ENCODE measurements at places on chromosomes 11 and 22. TPM values are rescaled to one million over a fixed set of nuclear protein-coding genes. Genes with fewer than 3 reads are reported as not detected.
A peak's percentile ranks its signal among the peaks of the same experiment; 100 is the strongest.

Gene POU2AF1
- 0.16 TPM for total RNA-seq

Gene LAMTOR1
- total RNA-seq: 71.3 TPM

Gene PRR33
- not detected for total RNA-seq

Gene GRM5
- not detected for total RNA-seq

Gene TSSK2
- not detected for total RNA-seq

Gene TMEM121B
- 0.07 TPM for total RNA-seq

DNA sequence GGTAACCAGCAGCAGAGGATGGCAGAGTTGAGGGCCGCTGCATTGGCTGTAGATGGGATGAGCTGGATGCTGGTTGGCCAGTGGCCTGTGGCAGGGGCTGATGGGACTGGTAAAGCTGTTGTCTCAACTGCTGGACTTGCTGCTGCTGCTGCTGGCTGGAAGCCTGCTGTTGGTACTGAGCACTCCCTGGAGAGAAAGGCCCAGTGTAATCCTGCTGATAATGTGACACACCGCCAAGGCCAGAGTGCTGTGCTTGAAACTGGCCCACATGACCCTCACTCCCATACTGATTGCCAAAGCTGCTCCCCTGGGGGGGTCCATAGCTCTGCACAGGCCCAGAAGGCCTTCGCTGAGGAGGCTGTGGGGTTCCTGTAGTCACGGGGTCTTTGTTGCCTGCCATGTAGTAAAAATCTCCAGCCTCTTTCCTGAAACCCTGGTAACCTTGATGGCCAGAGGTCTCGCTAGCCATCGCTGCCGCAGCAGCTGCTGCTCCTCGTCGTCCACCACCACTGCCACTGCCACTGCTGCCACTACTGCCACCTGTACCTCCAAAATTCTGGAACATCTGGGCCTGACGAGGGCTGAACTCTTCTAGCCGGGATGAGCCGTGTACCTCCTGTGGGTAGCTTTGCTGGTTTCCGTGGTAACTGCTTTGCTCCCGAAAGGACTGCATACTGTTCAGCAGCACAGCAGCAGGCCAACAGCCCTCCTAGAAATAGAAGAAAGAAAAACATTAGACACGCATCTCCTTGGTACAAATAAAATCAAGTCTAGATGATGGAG lies 55.6 kb downstream of the TCF20 start:
- H3K27me3 ChIP-seq: no peaks in the 10 kb centered on the region
- DNase-seq: no peak
- peaks cover 53% of the 10 kb centered on the region for H3K36me3 ChIP-seq
- peaks cover 6% of the 10 kb centered on the region for H3K4me1 ChIP-seq
- H3K27ac ChIP-seq: no peak overlapping the region

GRCh38 chr22:36636916-36637315 lies 66.6 kb downstream of the CACNG2 start:
- no peak overlapping the region for H3K27ac ChIP-seq
- H3K36me3 ChIP-seq: no peaks in the 10 kb centered on the region
- H3K4me3 ChIP-seq: no peak overlapping the region
- no peak for DNase-seq

DNA sequence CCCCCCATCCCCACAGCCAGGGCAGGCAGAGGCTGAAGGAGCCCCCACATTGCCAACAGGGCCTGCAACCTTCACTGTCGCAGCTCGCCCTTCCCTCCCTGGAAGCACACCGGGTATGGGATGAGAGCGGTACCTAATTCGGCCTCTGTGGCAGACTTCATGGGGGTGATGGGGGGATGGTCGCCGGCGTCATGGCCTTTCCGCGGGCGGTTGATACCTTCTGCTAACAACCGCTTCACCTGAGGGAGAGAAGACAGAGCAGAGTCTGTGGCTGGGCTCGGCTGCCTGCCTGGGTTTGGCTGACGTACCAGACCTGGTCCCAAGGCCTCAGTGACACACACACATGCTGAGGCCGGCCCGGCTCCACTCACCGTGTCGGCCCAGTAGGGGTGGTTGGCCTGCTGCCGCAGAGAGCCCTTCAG lies 11.2 kb upstream of the PPM1F start:
- no peak overlapping the region for H3K4me3 ChIP-seq
- peaks cover 98% of the 10 kb centered on the region for H3K36me3 ChIP-seq

DNA sequence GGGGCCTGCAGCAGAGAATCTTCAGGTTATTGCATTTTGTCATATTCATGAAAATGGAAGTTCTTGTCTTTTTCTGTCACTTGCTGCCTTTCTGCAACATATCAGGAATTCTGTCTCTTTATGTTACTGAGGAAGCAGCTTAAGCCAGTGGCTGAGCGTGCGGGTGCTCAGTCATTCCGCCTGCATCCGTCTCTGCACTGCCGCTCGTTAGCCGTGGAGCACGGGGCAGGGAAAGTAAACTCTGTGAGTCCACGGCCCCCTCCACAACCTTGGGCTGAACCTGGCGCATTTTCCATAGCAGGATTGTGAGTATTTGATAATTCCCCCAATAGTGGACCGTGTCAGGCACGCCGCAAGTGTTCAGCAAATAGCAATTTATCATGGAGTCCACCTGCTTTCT lies 1007.7 kb downstream of the BRD1 start:
- peaks cover 8% of the 10 kb centered on the region for H3K27me3 ChIP-seq
- no peak for DNase-seq
- H3K4me1 ChIP-seq: no peaks in the 10 kb centered on the region
- H3K4me3 ChIP-seq: no peak overlapping the region

- no peak overlapping the region for H3K27ac ChIP-seq
- H3K4me1 ChIP-seq: no peaks in the 10 kb centered on the region
- DNase-seq: no peak
- H3K36me3 ChIP-seq: no peaks in the 10 kb centered on the region
- no peak overlapping the region for H3K4me3 ChIP-seq
- no peaks in the 10 kb centered on the region for H3K27me3 ChIP-seq
Observed at GRCh38 chr11:122069707-122070360, 46.2 kb downstream of the BLID start.

DNA sequence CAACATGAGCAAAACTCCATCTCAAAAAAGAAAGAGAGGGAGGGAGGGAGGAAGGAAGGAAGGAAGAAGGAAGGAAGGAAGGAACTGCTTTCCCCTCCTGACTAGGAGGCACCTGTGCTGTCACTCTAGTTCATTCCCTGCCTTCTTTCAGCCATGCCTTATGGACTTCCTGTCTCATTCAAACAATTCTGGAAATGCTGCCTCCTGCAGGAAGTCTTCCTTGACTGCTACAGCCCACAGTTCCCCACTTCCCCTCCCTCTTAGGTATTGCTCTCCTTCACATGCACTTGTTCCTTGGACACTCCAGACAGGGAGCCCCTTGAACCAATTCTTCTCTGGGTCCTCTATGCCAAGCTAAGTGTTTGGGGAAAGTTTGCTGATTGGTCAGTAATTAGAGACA lies 31.6 kb upstream of the WNT11 start:
- DNase-seq: peak; percentile 46
- no peak overlapping the region for H3K27ac ChIP-seq
- H3K4me3 ChIP-seq: no peak overlapping the region
- no peaks in the 10 kb centered on the region for H3K27me3 ChIP-seq
- peaks cover 37% of the 10 kb centered on the region for H3K4me1 ChIP-seq

DNA sequence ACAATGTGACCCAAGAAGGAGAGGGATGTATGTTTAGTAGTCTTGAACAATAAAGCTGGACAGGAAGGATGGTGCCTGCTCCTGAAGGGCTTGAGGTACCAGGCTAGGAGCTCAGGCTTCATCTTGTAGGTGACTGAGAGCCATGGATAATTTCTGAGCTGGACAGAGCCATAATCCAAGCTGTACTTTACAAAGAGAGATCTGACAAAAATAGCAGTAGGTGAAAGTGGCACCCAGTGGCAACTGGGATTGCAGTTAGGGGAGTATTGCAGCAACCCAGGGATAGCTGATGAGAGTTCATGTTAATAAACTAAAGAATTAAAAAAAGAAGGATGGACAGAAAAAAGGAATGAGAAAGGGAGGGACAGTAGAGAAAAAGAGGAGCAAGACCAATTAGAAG lies 7.4 kb downstream of the XRRA1 start:
- no peaks in the 10 kb centered on the region for H3K27me3 ChIP-seq
- no peak overlapping the region for H3K27ac ChIP-seq
- DNase-seq: no peak
- no peaks in the 10 kb centered on the region for H3K4me1 ChIP-seq

GRCh38 chr11:47924184-47924691 lies 56.1 kb upstream of the PTPRJ start:
- no peaks in the 10 kb centered on the region for H3K36me3 ChIP-seq
- no peak overlapping the region for H3K4me3 ChIP-seq
- DNase-seq: no peak
- H3K4me1 ChIP-seq: no peaks in the 10 kb centered on the region
- no peaks in the 10 kb centered on the region for H3K27me3 ChIP-seq
- H3K27ac ChIP-seq: no peak overlapping the region

DNA sequence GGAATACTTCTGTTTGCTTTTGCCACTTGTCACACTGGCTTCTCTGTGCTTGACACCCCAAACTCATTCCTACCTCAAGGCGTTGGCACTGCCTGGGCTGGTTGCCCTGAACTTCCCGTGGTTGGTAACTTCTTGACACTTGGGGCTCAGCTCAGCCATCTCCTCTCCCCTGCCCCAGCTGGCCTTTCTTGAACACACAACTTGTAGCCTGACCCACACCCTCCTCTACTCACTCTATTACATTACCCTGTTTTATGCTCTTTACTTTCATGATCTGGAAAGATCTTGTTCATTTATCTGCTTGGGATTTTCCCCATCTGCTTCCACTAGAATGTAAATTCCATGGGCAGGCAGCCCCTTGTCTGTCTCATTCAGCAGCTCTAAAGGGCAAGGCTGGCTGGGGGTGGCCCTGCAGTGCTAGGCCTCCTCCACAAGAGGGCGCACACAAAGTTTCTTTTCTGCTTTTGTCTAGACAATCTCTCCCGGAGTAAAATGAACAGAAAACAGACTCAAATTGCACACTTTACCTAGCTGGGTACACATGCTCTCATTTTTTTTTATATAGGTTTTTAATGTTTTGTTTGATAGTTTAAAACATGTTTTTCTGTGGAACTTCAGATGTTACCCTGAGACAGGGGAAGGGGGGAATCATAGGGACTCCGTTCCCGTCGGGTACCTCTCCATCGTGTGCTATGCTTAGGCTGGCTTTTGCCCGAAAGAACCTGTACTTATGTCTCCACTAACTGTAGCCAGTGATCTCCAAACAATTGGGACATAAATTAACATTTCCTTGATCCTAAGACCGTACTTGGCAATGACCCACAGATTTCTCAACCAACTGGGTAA lies 16.4 kb upstream of the MRGPRX2 start:
- H3K27me3 ChIP-seq: no peaks in the 10 kb centered on the region
- H3K4me3 ChIP-seq: no peak overlapping the region
- H3K4me1 ChIP-seq: no peaks in the 10 kb centered on the region
- no peaks in the 10 kb centered on the region for H3K36me3 ChIP-seq
- DNase-seq: peak; percentile 67
- no peak overlapping the region for H3K27ac ChIP-seq

GRCh38 chr22:24728790-24729637 lies 45.5 kb downstream of the PIWIL3 start:
- peaks cover 37% of the 10 kb centered on the region for H3K4me1 ChIP-seq
- H3K27ac ChIP-seq: peak overlapping the region; percentile 95
- H3K27me3 ChIP-seq: no peaks in the 10 kb centered on the region
- peak; percentile 84 for DNase-seq
- no peaks in the 10 kb centered on the region for H3K36me3 ChIP-seq

DNA sequence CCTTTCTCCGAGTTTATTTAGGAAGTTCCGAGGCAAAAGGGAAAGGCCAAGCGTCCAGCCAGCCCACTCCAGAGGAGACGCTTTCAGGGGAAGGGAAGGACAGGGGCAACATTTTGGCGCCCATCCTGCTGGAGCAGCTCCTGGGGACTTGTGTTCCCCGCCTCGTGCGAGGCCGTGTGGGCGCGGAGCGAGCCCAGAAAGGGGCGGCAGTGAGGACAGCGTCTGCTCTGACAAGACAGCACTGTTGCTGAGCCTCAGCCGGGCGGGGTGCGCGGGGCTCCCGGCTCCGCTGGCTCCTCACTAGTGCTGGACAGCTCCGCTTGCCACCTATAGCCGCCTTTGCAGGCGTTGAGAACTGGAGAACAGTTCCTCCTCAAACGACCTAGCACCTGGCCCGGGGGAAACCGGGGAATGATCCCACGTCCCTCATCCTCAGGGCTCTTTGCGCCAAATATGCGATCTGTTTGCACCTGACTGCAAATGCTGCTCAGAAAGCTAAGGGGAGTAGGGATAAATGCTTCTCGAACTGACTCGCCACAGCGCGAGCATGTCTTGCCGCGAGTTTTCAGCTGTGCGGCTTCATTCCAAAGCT lies 722 bp upstream of the GUCY1A2 start:
- no peak overlapping the region for H3K27ac ChIP-seq
- peaks cover 10% of the 10 kb centered on the region for H3K27me3 ChIP-seq
- H3K4me3 ChIP-seq: no peak overlapping the region
- peaks cover 15% of the 10 kb centered on the region for H3K4me1 ChIP-seq

DNA sequence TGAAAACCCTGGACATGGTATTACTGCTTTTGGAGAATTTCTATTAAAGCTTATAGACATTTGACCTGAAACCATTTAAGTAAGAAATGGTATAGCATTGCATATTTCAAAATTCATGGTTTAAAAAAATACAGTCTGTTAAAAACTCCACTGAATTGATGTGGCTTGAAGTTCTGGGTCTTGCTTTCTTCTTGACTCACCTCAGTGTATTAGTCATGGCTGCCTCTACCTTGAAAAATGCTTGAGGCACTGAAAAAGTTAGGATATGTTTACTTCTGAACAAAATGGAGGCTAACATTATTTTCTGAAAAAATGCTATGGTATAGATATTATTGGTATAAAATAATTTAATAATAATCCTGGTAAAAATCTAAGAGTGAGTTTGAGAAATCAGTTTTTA lies 349.2 kb downstream of the AASDHPPT start:
- no peak for DNase-seq
- H3K4me3 ChIP-seq: no peak overlapping the region
- no peaks in the 10 kb centered on the region for H3K27me3 ChIP-seq
- no peak overlapping the region for H3K27ac ChIP-seq
- H3K36me3 ChIP-seq: no peaks in the 10 kb centered on the region
- no peaks in the 10 kb centered on the region for H3K4me1 ChIP-seq

DNA sequence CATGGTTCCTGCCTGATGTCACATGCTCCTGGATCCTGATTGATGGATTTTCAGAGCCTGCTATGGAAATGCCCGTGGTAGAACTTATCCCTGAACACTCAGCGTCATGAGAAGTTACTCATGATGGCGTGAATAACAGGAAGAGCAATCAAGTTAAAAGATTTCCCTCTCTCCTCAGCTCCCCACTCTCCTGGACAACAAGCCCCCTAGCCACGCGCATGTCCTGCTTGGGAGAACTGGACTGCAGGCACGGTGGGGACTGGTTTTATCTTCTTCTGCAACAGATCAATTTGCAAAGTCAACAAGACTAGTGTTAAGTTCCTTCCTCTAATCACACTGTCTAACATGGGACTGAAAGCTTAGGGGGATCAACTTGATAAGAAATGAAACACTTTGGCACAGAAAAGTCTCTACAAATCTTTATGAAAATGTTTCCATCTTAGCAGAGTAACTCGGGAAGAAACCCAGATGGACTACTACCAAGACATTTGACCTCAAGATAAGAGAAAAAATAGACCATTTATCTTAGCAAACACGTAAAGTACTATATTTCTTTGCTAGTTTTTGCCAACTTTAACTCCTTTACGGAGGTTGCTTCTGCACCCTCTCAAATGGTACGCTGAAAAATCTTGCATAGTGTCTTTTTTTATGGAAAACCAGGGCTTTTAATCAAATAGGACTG lies 27.6 kb downstream of the POU2AF1 start:
- no peak overlapping the region for H3K4me3 ChIP-seq
- no peak for DNase-seq
- H3K4me1 ChIP-seq: no peaks in the 10 kb centered on the region
- H3K36me3 ChIP-seq: no peaks in the 10 kb centered on the region
- H3K27ac ChIP-seq: no peak overlapping the region
- H3K27me3 ChIP-seq: no peaks in the 10 kb centered on the region

- H3K4me3 ChIP-seq: no peak overlapping the region
- DNase-seq: no peak
- no peak overlapping the region for H3K27ac ChIP-seq
- H3K36me3 ChIP-seq: no peaks in the 10 kb centered on the region
- H3K4me1 ChIP-seq: peaks cover 14% of the 10 kb centered on the region
Observed at GRCh38 chr11:95508219-95508890, 277.4 kb upstream of the SESN3 start.
